ENCODE measurements at places on chromosomes 1 and 21.

GRCh38 chr1:170340308-170340707, 191.7 kb upstream of the GORAB start:
- DNase-seq = no peak

GRCh38 chr1:157170677-157171515, 32.7 kb upstream of the ETV3 start:
- peak; percentile 35 for DNase-seq

GRCh38 chr1:154972517-154973343, 1.8 kb upstream of the CKS1B start:
- DNase-seq = peak; percentile 96

GRCh38 chr1:5836776-5837440, 155.3 kb downstream of the NPHP4 start:
- DNase-seq = no peak

GRCh38 chr21:17433730-17434129, 79.1 kb upstream of the CXADR start:
- DNase-seq = no peak

DNA sequence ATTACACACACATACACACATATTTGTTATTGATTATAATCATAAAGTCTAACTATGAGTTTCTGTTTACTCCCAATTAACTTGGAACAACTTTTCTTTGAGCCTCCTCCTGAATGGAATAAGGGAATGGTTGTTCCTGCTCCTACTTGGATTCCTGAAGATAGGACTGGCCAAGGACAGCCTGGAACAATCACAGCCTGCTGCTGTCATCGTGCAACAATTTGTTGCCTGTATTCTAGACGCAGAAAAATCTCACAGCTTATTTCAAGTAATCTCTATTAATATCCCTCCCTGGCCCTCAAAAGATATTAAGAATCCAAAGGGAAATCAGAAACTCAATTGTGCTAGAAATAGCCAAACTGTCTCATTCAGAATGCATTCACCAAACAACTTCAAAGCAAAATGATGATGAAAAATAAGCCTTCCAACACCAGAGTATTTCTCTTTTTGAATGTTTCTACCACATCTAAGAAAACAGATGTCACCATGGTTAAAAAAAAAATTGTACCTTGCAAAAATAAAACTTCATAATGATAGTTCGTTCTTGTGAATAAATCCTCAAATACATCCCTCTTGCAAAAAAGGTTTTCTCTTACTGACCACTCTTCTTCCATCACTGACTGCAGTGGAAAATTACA, 30.9 kb downstream of the RCAN1 start:
- DNase-seq = no peak

- DNase-seq = no peak
Measured at GRCh38 chr1:200260597-200261335, 149.1 kb downstream of the ZNF281 start.

- peak; percentile 27 for DNase-seq
Measured at GRCh38 chr1:35451125-35451528, 106.1 kb downstream of the KIAA0319L start.

DNA sequence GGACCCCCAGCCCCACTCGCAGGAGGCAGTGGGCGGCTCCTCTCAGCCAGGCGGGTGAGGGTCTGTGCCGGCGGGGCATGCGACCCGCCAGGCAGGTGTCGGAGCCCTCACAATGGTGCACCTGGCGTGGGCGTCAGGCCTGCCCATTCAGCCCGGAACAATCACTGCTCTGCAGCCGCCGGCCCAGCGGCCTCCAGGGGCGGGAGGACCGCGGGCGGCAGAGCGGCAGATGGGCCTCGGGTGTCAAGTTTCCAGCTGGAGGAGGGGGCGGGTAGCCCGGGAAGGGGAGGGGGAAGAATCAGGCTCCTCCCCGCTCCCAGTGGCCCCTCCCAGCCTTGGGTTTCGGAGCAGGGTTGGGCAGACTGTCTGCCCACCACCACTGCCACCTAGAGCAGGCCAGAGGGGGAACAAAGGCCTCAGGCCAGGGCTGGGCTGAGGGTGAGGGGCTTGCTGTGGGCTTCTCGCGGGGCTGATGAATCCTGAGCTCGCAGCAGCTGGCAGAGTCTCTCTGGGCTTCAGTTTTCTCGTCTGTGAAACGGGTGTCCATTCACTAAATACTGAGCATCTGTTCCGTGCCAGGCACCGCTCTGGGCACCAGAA, 39.5 kb upstream of the CASZ1 start:
- peak; percentile 90 for DNase-seq

DNA sequence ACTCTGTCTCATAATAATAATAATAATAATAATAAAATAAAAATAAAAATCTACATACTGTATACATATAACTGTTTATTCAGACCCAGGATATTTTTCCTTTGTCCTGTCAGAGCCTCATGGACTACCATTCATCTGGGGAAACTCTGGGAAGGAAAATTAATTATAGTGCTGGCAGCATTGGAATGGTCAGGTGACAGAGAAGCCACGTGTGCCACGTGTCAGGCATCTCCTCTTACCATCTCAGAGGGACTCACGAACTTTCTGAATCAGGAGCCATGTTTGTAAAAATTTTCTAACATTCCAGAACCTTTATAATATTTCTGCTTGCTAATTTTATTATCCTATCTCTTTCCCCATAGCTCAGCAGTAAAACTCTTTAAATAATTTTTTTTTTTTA, 97.8 kb upstream of the HNRNPU start:
- DNase-seq = no peak

- peak; percentile 70 for DNase-seq
Measured at GRCh38 chr1:161209790-161210409, 5.2 kb upstream of the FCER1G start.

DNA sequence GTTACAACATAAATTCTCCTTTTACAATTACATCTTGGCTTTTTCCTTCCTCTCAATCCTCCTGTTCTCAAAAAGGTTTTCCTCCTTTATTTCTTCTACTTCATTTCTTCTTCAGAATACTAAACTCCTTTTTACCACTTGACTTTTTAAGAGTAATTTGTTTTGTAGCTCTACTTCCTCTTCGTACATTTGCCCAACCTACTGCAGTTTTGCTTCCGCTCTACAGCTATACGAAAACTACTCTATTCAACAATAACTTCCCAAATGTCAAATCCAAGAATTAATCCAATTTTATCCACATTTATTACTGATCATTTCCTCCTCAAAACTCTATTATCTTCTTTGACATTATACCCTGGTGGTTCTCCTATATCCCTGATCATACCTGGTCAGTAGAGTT, 3.4 kb downstream of the GDAP2 start:
- DNase-seq = no peak

DNA sequence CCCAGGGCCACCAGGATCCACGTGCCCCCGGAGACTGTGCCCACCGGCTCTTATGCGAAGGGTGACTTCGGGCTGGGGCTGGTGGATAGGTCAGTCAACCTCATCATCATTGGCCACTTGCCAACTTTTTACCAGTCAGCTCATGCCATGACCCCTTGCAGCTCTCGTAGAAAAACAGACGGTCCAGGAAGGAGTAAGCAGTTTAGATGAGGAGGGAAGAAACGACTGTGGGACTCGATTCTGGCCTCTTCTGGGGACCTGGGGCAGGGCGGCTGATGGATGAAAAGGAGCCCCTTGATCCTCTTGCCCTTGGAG, 41.0 kb downstream of the UBASH3A start:
- DNase-seq = no peak

DNA sequence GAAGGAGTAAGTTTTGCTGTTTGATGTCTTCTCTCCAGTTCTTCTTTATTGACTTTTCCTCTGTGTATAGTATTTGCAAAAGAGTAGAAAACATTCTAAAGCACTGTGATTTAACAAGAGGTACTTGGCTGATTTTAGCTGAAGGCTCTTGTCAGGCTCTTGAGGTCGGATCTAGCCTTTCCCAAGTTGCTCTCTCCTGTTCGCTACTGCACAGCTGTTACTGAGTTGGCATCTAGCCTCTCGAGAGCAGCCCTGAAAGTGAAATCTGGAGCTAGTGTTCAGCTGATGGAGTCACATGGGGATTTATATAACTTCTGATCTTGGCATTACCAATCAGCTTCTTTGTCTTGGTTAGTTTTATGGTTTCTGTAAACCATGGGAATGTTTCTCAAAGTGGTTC, 193.1 kb downstream of the RYR2 start:
- DNase-seq = no peak

DNA sequence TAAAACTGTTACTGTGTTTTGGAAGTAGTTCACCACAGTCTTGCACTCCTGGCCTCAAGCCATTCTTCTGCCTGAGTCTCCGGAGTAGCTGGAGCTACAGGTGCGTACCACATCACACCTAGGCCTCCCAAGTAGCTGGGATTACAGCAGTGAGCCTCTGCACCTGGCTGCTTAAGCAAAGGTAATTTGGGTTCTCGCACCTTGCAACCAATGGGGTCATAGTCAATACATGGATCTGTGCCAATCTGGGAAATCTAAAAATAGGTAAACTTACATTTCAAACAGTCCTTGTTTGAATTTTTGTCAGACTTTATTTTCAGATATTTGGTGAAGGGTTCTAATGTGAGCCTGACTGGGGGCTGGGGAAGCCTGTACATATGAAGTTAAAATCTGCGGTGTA, 466.5 kb downstream of the PCP4 start:
- no peak for DNase-seq

DNA sequence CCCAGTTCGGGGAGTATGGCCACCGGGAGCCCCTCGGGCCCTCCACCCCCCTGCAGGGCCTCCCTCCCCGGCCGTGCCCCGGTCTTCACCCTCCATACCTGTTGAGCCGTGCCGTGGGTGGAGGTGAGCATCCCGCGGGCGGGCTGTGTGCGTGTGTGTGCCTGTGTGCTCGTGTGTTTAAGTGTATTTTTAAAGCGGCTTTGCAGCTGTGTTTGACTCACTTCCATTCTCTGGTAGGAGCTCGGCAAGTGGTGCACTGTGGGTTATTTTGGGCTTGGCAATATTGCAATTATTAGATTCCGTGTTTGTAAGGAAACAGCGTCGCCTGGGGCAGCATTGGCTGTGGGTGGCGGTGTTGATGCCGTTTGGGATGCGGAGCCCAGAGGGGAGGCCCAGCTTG, 20.3 kb upstream of the PLCH2 start:
- DNase-seq = no peak

DNA sequence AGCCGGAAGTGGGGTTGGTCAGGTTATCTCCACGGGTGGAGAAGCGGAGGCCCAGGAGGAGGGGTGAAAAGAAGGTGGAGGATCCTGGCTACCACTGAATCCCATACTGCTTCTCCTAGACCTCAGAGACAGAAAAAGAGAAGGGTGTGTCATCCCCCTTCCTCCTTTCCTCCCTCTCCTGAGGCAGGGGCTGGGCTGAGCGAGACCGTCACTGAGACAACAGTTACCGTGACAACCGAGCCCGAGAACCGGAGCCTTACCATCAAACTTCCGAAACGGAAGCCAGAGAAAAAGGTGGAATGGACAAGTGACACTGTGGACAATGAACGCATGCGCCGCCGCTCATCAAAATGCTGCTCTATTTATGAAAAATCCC, 42.1 kb upstream of the NBPF3 start:
- DNase-seq = no peak

GRCh38 chr21:29434081-29434480, 135.4 kb downstream of the BACH1 start:
- DNase-seq = no peak
